Urothelium cell line (cell line): ENCODE measurements at places on chromosomes 13 and 19.

DNA sequence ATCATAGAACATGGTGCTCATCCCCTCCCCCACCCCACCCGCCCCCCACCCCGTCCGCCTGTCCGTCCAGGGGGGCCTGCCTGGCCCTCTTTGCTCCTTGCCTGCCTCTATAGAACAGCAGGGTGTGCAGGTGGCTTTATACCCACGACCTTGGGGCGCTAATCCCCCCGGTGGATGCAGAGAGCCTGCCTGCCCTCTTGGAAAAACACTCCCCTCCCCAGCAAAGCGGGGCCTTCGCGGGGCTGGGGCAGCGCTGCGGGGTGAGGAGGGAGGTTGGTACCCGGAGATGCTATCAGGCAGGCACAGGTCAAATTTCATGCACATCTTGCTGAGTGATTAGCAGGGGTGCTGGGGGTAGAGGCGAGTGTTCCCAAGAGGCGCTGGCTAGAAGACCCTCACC, 21.9 kb downstream of the RFX1 start:
- no peak for DNase-seq

DNA sequence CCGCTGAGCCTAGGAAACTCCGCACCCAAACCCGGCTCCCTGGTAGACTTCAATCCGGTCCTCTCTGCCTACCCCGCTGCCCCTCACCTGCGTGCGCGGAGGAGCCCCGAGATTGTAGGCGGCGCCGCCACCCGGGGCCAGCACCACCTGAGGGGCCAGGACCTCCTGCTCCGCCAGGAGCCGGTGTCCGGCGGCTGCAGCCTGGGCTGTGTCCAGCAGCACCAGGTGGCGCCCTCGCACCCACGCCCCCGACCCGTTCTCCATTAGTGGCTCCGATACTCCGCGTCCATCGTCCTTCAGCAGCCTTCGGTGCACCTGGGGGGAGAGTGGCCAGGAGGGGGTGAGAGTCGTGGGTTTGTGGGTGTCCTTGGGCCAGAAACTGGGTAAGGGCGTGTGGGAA, 18.5 kb downstream of the MAN2B1 start:
- no peak for DNase-seq

- peak; percentile 89 for DNase-seq
Measured at GRCh38 chr19:32675720-32676185, at the start of gene RGS9BP. Gene RGS9BP (plus strand): TSS chr19:32675848. CDS start chr19:32676264, 416 bp downstream.

DNA sequence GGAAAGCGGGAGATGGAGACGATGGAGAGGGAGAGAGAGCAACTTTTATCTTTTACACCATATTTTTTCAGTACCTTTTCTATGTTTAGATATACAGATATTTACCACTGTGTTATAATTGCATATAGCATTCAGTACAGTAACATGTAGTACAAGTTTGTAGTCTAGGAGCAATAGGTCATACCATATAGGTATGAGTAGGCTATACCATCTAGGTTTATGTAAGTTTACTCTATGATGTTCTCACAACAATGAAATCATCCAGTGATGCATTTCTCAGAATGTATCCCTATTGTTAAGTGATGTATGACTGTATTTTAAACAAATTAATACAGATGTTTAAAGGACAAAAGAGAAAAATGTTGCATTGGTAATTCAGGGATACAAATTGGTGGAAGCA, 136.1 kb downstream of the PDS5B start:
- no peak for DNase-seq

- no peak for DNase-seq
Measured at GRCh38 chr19:4702764-4703163, 20.9 kb downstream of the DPP9 start.

- no peak for DNase-seq
Measured at GRCh38 chr19:7272856-7273578, 21.2 kb downstream of the INSR start.

GRCh38 chr19:34316247-34316646, 48.7 kb upstream of the GPI start:
- no peak for DNase-seq

DNA sequence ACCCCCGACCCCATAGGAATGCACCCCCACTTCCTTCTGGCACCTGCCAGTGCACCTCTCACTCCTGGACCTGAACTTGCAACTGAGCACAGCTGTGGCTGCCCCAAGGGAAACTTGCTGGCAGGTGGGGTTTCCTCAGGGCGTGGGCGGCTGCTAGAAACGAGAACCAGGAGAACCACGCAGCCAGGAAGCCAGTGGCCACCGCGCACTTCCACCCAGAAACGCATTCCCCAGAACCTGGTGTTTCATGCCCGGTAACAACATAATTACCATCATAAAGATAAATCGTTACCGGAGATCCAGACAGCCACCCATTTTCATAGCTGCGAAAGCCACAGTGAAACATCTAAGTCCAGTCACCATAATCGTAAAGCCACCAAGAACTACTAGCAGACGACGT, 75.2 kb upstream of the C13orf46 start:
- DNase-seq, result no peak

GRCh38 chr19:4732680-4733114, 9.1 kb upstream of the DPP9 start:
- DNase-seq, result peak; percentile 68

GRCh38 chr13:113076681-113077401, 28.8 kb upstream of the F7 start:
- no peak for DNase-seq

DNA sequence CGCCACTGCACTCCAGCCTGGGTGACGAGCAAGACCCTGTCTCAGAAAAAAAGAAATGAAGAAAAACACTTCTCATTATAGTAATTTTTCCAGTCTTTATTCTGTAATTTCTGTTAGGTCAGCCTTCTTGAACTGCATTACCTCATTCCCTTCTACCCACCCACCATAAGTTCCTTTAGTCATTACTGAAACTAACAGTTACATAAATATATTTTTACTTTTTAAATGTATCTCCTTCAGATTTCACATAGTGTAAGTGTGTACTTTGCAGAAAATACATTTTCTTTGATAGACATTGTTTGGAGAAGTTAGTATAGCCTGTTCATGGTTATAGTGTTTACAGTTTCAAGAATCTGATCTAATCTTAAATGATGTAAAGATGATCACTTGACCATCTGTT, 31.7 kb upstream of the KCTD4 start:
- no peak for DNase-seq

DNA sequence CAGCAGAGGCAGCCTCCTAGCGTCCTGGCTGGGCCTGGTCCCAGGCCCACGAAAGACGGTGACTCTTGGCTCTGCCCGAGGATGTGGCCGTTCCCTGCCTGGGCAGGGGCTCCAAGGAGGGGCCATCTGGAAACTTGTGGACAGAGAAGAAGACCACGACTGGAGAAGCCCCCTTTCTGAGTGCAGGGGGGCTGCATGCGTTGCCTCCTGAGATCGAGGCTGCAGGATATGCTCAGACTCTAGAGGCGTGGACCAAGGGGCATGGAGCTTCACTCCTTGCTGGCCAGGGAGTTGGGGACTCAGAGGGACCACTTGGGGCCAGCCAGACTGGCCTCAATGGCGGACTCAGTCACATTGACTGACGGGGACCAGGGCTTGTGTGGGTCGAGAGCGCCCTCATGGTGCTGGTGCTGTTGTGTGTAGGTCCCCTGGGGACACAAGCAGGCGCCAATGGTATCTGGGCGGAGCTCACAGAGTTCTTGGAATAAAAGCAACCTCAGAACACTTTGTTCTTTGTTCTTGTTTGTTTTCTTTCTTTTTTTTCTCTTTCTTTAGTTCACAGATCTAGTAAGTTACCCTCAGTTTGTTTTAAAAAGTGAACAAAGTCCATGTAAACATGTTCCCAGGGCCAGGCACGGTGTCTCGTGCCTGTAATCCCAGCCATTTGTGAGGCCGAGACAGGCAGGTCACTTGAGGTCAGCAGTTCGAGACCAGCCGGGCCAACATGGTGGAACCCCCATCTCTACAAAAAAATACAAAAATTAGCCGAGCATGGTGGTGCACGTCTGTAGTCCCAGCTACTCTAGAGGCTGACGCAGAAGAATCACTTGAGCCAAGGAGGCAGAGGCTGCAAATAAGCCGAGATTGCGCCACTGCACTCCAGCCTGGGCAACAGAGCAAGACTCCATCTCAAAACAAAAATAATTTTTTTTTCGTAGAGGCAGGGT, 10.2 kb downstream of the ANGPTL4 start:
- DNase-seq, result no peak

DNA sequence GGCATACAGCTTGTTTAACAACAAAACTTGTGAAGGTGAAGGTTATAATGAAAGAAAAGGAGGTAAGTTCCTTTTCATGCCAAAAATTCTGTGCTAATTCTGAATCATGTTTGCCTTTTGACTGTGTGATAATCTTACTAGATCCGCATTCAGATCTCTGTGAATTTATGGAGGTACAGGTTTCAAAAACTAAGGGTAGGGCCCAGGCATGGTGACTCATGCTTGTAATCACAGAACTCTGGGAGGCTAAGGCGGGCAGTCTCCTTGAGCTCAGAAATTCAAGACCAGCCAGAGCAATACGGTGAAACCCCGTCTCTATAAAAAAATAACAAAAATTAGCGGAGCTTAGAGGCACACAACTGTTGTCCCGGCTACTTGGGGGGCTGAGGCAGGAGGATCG, 45.9 kb downstream of the PCDH9 start:
- DNase-seq, result no peak

DNA sequence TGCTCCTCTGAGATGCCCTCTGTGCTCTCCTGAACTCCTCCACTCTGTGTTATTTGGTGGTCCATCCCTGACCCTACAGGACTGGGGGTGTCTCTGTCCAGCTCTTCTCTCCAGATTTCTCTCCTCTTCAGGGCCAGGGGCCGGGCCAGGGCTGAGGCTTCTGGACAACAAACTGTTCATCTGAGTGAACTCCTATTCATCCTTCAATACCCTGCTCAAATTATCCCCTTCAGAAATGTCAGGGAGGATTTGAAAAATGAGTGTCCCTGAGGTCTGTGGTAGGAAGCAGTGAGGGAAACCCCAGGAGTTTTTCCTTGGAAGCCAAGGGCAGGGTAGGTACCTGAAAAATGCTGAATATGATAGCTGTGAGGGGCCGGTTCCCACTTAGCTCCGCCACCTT, 7.6 kb downstream of the PDE4C start:
- no peak for DNase-seq

GRCh38 chr19:42230571-42230970, 10.5 kb downstream of the ZNF526 start:
- no peak for DNase-seq

- no peak for DNase-seq
Measured at GRCh38 chr13:60137911-60138560, 25.7 kb downstream of the DIAPH3 start.

DNA sequence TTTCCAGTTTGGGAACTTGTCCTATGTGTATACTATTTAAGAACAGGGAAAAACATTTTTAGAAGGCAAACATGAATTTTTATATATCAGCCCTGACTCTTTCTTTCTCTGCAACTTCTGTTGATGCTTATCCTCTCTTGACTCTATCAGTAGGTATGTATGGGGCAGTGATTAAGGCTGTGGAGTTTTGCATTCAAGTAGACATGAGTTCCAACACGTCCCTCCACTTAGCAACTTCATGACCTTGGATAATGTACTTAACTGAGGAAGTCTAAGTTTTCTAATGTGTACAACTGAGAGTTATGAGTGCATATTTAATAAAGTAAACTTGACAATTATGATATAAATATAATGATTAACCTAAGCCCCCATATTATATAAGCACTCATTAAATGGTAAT, 414.6 kb downstream of the TDRD3 start:
- DNase-seq, result no peak

- DNase-seq, result no peak
Measured at GRCh38 chr13:110426735-110427134, 119.7 kb downstream of the COL4A2 start.

DNA sequence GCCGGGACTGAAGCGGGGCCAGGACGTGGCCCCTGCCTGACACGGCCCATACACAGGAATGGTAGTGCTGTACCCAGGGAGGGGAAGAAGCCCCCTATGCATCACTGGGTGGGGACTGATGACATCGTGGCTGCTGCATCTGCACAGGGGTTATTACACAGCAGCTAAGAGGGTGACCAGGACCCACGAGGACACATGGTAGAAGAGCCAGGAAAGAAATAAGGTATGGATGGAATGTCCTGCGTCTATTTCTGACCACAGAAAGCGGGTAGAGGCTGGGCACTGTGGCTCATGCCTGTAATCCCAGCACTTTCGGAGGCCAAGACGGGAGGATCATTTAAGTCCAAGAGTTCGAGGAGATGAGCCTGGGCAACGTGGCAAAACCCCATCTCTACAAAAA, 24.1 kb downstream of the DCAF15 start:
- DNase-seq, result no peak

DNA sequence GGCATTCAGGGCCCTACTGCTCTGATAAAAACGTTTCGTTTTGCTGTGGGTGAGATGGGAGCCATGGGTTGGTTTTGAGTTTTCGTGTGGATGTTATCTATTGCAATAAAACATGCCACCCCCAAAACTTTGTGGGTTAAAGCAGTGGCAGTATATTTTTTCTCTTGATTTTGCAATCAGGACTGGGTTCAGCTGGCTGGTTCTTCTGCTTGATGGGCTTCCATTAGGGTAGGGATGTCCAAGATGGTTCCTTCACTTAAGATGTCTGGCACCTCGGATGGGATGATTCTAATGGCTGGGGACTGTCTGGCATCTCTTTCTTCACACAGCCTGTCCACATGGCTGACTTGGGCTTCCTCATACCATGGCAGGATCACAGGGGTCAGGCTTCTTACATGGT, 15.6 kb upstream of the PNMA8B start:
- DNase-seq, result no peak

DNA sequence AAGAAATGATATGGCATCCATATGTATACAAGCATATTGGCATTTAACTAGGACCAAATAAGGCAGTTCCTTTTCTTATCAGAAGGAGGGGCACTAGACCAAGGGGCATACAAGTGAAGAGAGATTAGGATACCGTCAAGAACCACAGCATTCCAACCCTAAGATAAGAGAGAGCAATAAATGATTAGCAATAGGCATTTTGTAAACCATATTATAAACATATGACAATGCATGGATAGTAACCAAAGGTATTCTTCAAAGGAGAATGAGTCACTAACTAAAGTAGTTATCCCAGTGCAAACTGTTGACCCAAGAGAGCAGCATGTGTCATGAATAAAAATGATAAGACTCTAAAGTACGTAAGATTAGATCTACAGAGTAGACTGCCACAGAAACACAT, 500.9 kb upstream of the HTR2A start:
- no peak for DNase-seq
